ENCODE measurements at places on chromosomes 5 and 9. TPM values are rescaled to one million over a fixed set of nuclear protein-coding genes. Genes with fewer than 3 reads are reported as not detected.

The IER5L gene
- 6.7 TPM for total RNA-seq

The PRDM9 gene
- total RNA-seq: not detected

The NOXA1 gene
- 11.1 TPM for total RNA-seq

The GABBR2 gene
- not detected for total RNA-seq

The WDR55 gene
- 45.5 TPM for total RNA-seq

The HAPLN1 gene
- not detected for total RNA-seq

The HEMGN gene
- total RNA-seq: 1.3 TPM

The GRIN1 gene
- not detected for total RNA-seq

The STING1 gene
- 181 TPM for total RNA-seq

Measured in T-cell (primary cell).